ENCODE measurements at places on chromosomes 12 and 14. TPM values are rescaled to one million over a fixed set of nuclear protein-coding genes. Genes with fewer than 3 reads are reported as not detected.

Gene LMO3
- total RNA-seq: not detected

Gene PTCSC3
- total RNA-seq: not detected

Gene ANO2
- total RNA-seq: not detected

Gene SLC5A8
- not detected for total RNA-seq

Gene SLC10A1
- not detected for total RNA-seq

Gene PMCH
- not detected for total RNA-seq

Gene LALBA
- not detected for total RNA-seq

Gene IRAK3
- 0.09 TPM for total RNA-seq

Gene ZNF410
- 57.5 TPM for total RNA-seq

Gene SLC41A2
- 21.9 TPM for total RNA-seq

Gene MUCL1
- total RNA-seq: not detected

Gene TUNAR
- total RNA-seq: not detected

Gene GPR65
- not detected for total RNA-seq

Gene CAMKK2
- 25.2 TPM for total RNA-seq

Gene CLEC2B
- 3.0 TPM for total RNA-seq

Gene KRT5
- 0.25 TPM for total RNA-seq

Gene PPP1R1A
- 0.21 TPM for total RNA-seq

Gene DPF3
- total RNA-seq: 0.27 TPM

Gene NKX2-1
- 0.06 TPM for total RNA-seq

Gene TMEM52B
- 0.23 TPM for total RNA-seq

Gene FIGNL2
- total RNA-seq: 0.16 TPM

Gene USP44
- total RNA-seq: 0.23 TPM

Gene MIP
- total RNA-seq: 0.20 TPM

Gene SLC25A47
- not detected for total RNA-seq

Gene FAM234B
- 4.1 TPM for total RNA-seq

Gene TPPP2
- total RNA-seq: not detected

Gene GLT8D2
- 0.28 TPM for total RNA-seq

Gene RNASE4
- 5.4 TPM for total RNA-seq

Gene CEBPE
- total RNA-seq: not detected

Gene TTC7B
- 23.4 TPM for total RNA-seq

Gene KCNJ8
- total RNA-seq: 0.41 TPM

Gene CBLN3
- 1.6 TPM for total RNA-seq

Gene MRPS35
- 96.3 TPM for total RNA-seq

Gene TRAFD1
- total RNA-seq: 20.0 TPM

Gene KCNA5
- not detected for total RNA-seq

Gene HELB
- 1.7 TPM for total RNA-seq

Gene IQSEC3
- total RNA-seq: not detected

Gene PTPN21
- 8.9 TPM for total RNA-seq

Gene PRH2
- total RNA-seq: not detected

Gene ZDHHC22
- 0.37 TPM for total RNA-seq

Gene KCNK13
- total RNA-seq: 0.15 TPM

Gene HHIPL1
- 0.25 TPM for total RNA-seq

Gene MANSC4
- not detected for total RNA-seq

Gene TAMALIN
- 0.58 TPM for total RNA-seq

Gene SDS
- 0.64 TPM for total RNA-seq

Gene AQP2
- total RNA-seq: not detected

Measured in A549 treated with CpdA at 1 μM for 4 hours (cell line).